ENCODE measurements at places on chromosomes 4 and X. TPM values are rescaled to one million over a fixed set of nuclear protein-coding genes. Genes with fewer than 3 reads are reported as not detected.

DNA sequence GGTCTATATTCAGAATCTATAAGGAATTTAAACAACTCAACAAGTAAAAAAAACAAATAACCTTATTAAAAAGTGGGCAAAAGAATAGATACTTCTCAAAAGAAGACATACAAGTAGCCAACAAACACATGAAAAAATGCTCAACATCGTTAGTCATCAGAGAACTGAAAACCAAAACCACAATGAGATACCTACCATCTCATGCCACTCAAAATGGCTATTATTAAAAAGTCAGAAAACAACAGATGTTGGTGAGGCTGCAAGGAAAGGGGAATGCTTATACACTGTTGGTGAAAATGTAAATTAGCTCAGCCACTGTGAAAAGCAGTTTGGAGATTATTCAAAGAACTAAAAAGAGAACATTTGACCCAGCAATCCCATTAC lies 201.6 kb downstream of the QDPR start:
- no peak overlapping the region for H3K27ac ChIP-seq
- no peaks in the 10 kb centered on the region for H3K27me3 ChIP-seq

DNA sequence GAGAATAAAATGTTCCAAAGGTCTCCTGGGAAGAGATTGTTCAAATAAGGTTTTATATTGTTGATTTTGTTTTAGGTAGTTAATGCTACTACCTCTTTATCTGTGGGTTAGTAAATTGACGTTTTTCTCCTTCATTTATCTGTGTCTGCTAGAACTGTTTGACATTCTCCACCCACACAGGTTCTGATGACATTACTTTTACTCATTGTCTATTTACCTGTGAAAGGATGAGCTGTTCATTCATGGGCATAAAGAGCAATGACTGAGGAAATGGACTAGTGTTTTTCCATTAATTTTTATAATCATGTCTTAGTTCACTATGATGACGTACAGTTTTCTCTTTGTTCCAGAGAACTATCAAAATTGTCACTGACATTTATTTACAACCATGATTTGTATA lies 75.6 kb downstream of the CPE start:
- no peaks in the 10 kb centered on the region for H3K36me3 ChIP-seq
- H3K27ac ChIP-seq: no peak overlapping the region
- no peaks in the 10 kb centered on the region for H3K27me3 ChIP-seq
- DNase-seq: no peak
- no peak overlapping the region for H3K4me3 ChIP-seq

MTNR1A gene
- not detected for total RNA-seq

GRCh38 chr4:6343939-6344408 lies 74.3 kb downstream of the WFS1 start:
- DNase-seq: no peak
- peaks cover 21% of the 10 kb centered on the region for H3K27me3 ChIP-seq
- no peaks in the 10 kb centered on the region for H3K36me3 ChIP-seq

Data from suprapubic skin (tissue), 4 donors.